ENCODE measurements at places on chromosomes 7 and 10.

DNA sequence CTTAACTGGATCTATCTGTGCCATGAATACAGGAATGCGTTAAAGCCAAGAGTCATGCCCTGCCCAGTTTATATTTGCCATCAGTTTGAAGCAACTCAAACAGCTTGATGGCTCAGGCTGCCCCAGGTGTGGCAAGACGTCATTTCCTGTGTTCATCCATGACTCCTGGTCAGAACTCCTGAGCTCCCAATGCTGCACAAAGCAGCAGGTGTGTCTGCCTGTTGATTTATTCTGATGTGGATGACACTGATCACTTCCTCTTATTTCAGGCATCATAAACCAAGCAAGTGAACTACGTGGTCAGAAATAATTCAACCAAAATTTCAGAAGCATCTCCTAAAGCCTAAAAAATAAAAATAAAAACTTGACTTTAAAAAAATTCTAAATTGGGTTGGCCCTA, 68.5 kb downstream of the EZH2 start:
- DNase-seq: no peak

DNA sequence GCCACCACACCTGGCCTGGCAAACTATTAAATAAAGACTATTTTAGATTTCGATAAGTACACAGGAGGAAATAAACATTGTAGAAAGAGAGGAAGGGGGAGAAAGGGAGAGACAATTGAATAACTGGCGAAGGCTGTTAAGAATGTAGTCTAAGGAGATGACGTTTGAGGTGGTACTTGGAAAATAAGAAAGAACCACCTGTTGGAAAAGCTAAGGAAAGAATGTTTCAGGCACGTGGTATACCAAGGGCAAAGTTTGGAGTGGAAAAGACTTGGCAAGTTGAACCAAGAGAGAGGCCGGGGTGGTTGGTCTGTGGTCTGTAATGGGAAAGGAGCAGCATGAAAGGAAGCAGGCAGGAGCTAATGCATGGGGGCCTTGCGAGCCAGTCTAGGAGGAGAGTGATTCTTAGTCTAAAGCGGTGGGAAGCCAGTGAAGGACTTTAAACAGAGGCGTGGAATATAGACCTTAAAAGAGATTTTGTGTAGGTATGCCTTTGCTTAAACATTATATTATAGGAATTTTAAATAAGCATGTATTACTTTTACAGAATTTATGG, 9.4 kb downstream of the ING3 start:
- DNase-seq: no peak

GRCh38 chr10:7417807-7418206, 7.0 kb upstream of the SFMBT2 start:
- no peak for DNase-seq

- no peak for DNase-seq
Observed at GRCh38 chr7:31487476-31487875, 26.4 kb upstream of the ITPRID1 start.

- DNase-seq: no peak
Observed at GRCh38 chr10:23120001-23120934, 24.9 kb downstream of the MSRB2 start.

- DNase-seq: no peak
Observed at GRCh38 chr7:28217143-28217542, 36.5 kb upstream of the JAZF1 start.

GRCh38 chr10:24000271-24000813, 208.6 kb upstream of the KIAA1217 start:
- no peak for DNase-seq

- no peak for DNase-seq
Observed at GRCh38 chr10:767794-768193, 78.3 kb upstream of the DIP2C start.

- no peak for DNase-seq
Observed at GRCh38 chr7:84705079-84705478, 481.8 kb downstream of the SEMA3D start.

DNA sequence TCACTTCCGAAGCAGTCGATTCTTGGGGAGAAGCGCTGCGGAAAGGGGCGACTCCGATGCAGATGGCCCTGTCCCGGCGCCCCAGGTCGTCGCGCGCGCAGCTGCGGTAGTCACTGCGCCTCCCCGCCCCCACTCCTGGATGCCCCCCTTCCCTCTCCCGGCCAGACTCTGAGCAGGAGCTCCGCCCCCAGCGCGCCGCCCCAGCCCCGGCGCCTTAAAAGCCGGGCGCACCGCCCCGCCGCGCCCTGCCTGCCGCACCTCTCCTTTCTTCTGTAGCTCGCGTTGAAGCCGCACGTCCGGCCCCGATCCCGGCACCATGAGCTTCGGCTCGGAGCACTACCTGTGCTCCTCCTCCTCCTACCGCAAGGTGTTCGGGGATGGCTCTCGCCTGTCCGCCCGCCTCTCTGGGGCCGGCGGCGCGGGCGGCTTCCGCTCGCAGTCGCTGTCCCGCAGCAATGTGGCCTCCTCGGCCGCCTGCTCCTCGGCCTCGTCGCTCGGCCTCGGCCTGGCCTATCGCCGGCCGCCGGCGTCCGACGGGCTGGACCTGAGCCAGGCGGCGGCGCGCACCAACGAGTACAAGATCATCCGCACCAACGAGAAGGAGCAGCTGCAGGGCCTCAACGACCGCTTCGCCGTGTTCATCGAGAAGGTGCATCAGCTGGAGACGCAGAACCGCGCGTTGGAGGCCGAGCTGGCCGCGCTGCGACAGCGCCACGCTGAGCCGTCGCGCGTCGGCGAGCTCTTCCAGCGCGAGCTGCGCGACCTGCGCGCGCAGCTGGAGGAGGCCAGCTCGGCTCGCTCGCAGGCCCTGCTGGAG, at the start of gene INA:
Gene INA, plus strand, starts transcription at position 243 of the 817 bp plus-strand sequence. Its CDS starts 74 bp downstream, at position 317.
- DNase-seq: peak; percentile 75

- DNase-seq: no peak
Observed at GRCh38 chr10:63752318-63752717, 231.1 kb downstream of the REEP3 start.

GRCh38 chr10:47050618-47051455, 139.6 kb downstream of the PTPN20 start:
- DNase-seq: no peak

DNA sequence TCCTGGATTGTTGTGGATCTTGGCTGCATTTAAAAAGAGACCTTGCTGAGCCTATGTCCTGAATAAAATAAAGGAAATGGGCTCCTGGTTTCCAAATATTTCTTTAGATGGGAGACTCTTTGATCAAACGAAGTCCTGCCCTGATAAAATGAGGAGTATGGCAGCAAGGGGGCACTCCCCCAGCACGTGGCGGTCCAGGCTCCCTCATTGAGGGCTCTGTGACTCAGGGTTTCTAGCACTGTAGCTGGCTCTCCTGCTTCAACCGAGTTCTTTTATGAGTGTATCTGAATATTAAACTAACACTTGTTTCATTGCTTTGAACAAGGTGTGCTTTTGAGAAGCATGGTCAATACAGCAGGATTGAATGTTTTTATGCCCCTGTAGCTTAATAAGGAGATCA, 114.2 kb downstream of the AVL9 start:
- no peak for DNase-seq

- peak; percentile 46 for DNase-seq
Observed at GRCh38 chr7:129670656-129671055, 59.1 kb downstream of the NRF1 start.

DNA sequence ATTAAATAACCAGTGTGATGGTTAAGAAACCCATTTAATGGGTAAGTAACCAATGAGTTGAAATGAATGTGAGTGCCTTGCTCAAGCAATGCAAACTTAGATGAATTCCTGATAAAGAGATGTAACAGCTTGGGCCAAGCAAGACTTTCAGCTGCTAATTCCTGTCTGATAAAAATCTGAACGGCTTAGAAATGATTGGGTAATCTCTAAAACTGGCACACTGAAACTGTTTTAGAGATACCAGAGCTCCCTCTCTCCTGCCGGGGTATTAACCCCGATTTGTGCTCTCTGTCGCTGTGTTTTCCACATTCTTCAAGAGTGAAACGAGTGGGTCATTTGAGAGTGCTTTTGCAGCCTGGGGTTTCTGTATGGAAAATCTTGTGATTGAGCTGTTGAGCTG, 534.9 kb upstream of the GALNT17 start:
- DNase-seq: peak; percentile 66

DNA sequence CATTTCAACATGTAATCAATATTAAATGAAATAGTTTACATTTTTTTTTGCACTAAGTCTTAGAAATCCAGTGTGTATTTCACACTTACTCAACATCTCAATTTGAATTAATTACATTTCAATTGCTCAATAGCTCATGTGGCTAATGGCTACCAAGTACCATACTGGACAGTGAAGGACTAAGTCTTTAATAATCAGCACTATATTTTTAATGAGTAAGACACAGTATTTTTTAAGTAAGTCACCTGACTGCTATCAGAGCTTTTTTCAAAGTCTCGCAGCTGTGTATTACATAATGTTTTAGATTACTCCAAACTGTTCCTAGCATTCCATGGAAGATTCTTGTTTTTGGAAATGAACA, 19.6 kb downstream of the WASL start:
- no peak for DNase-seq

- DNase-seq: peak; percentile 99
Observed at GRCh38 chr7:37832194-37832593, 16.2 kb upstream of the NME8 start.

DNA sequence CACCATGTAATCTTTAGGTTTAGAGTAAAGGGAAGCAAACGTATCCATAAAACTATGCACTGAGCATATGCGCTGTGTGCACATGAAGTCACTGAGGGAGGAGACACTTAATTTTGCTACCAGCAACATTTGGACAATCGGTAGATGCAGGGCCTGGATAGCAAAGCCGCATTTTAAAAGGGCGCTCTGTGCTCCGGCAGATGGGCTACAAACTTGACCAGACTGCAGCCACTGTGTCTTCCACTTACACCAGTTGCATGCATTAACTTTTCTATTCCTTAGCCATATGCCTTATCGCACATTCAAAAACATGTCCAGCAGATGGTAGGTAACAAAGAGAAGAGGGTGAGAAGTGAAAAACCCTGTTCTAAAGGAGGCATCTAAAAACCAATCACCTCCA, 18.3 kb downstream of the FAM171A1 start:
- DNase-seq: no peak

DNA sequence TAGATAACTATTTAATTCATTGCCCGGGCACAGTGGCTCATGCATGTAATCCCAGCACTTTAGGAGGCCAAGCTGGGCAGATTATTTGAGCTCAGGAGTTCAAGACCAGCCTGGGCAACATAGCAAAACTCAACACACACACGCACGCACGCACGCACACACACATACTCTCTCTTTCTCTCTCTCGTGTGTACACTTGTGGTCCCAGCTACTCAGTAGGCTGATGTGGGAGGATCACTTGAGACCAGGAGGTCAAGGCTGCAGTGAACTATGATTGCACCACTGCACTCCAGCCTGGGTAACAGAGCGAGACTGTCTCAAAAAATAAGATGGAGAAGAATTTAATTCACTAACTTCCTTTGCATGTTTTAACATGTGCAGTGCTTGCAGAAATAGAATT, 38.1 kb downstream of the PTPN12 start:
- no peak for DNase-seq

- peak; percentile 84 for DNase-seq
Observed at GRCh38 chr7:16929146-16929762, 47.5 kb upstream of the AGR3 start.

- peak; percentile 81 for DNase-seq
Observed at GRCh38 chr7:24227603-24228359, 56.2 kb upstream of the NPY start.

GRCh38 chr10:72316748-72317435, 37.8 kb downstream of the DNAJB12 start:
- peak; percentile 92 for DNase-seq
